ENCODE measurements at places on chromosomes 11 and 22. TPM values are rescaled to one million over a fixed set of nuclear protein-coding genes. Genes with fewer than 3 reads are reported as not detected.

The RPL27A gene
- total RNA-seq = 430 TPM

- DNase-seq = no peak
These were observed 32.0 kb upstream of the OR6M1 start for GRCh38 chr11:123838199-123838598.

The ANO5 gene
- 9.8 TPM for total RNA-seq

DNA sequence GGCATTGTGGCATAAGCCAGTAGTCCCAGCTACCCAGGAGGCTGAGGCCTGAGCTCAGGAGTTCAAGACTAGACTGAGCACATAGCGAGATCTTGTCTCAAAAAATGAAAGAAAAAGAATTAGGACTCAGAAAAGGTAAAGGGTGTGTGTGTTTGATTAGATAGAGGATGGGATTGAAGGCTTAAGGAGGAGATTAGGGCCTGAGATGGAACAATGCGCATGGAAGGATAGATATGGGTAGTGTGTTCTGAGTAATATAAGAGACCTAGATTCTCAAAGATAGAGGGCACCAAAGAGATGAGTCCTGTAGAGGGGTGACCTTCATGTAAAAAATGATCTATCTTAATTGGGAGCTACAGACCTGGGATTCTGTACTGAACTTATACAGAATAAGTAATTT, 17.3 kb upstream of the RAB30 start:
- DNase-seq = no peak

- no peak for DNase-seq
These were observed 25.9 kb downstream of the ALG9 start for GRCh38 chr11:111845276-111846028.

GRCh38 chr11:32154275-32154674, 63.4 kb downstream of the RCN1 start:
- no peak for DNase-seq

Measured in cerebellum (tissue), 4 donors.